ENCODE measurements at places on chromosomes 2 and 18.
A peak's percentile ranks its signal among the peaks of the same experiment; 100 is the strongest.

GRCh38 chr18:46416706-46417638 lies 240.0 kb downstream of the LOXHD1 start:
- DNase-seq = peak; percentile 14

- DNase-seq = no peak
These were observed 43.8 kb upstream of the LTBP1 start for GRCh38 chr2:32902986-32903385.

DNA sequence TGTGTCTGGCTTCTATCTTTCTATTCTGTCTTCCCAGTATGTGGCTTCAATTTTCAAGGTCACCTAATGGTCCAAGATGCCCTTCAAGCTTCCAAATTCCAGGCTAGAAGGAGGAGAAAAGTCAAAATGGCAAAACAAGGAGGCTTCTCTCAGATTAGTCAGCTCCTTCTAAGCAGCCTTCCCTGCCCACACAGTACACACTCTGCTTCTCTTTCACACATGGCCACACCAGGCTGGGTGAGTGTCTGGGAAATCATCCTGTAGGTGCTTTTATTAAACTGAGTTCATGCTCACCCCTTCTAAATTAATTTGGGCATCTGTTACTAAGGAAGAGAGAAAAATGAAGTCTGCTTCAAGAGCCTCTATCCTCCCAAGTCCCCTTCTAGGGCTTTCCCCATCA lies 277.2 kb upstream of the MGAT5 start:
- no peak for DNase-seq

GRCh38 chr2:187567126-187567525 lies 12.9 kb upstream of the TFPI start:
- no peak for DNase-seq

DNA sequence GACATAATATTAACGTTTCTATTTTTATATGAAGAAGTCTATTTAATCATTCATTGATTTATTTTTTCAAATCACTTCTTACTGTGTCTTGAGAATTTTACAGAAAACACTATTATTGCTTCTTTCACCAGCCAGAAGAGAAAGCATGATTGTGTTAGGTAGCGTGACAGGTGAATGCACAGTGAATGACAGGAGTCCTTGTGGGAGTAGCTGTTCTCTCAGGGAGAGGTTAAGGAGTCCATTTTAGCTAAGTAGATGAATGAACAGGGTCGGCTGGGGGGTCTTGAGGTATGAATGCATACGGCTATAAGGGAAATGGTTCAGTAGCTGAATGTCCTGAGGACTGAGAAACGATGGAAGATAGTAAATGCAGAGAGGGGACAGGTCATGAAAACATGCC lies 56.2 kb downstream of the CTNNA2 start:
- DNase-seq = no peak

GRCh38 chr18:13145636-13146190 lies 72.8 kb upstream of the LDLRAD4 start:
- no peak for DNase-seq
